Lower lobe of right lung (tissue), 2 donors: ENCODE measurements at places on chromosomes 13 and 19.

DNA sequence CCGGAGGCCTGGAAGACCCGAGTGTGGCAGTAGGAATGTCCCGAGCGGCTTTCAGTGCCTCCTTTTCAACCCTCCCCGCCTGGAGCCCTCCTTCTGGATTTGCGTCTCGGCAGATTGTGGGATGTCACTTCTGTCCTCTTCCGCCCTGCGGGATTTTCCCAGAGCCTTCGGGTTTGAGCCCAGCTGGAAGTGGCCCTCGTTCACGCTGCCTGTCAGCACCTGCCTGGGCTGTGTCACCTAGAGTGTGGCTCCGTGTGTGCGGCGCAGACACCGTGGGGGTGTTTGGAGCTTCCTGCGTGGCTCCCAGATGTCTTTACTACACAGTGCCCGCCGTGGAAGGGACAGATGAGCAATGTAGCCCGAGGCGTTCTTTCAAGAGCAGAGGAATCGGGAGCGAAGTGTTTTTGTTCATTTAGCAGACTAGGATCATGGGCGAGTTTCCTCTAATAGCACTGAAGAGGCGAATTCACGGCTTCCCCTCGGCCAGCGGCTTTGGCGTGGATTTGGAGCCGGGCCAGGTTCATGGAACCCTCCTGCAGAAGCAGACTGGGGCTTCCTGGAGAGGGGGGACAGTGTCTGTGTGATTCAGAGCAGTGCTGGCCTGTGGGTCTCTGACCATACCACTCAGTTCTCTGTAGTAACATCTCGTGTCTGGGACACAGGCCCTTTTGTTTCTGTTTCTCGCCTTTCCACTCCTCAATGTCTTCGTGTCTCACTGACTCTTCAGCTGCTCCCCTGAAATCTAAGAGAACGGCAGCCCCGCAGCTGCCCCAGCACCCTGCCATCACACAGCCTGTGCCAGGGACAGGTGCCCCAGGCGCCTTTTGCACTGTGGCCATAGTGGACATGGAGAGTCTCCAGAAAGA, 68.0 kb downstream of the KDM4B start:
- DNase-seq, result no peak

GRCh38 chr13:24141333-24141910, 19.1 kb upstream of the SPATA13 start:
- no peak for DNase-seq

DNA sequence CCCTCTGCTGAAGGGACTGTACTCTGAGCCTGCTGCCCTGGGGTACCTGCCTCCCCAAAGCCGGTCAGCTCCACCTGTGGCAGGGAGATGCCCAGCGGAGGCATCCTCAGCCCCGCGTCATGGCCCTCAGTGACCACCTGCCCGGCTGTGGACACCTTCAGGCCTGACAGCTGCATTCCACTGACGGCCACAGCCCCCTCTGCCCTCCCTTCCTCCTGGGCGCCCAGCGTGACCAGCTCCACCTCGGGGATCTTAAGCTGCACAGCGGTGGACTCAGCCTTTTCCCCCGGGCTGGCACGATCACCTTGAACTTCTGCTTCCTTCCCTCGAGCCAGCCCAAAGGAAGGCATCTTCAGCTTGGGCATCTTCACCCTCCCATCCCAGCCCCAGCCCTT, 4.8 kb upstream of the HIPK4 start:
- DNase-seq, result no peak

- DNase-seq, result no peak
These were observed 6.6 kb downstream of the ZNF146 start for GRCh38 chr19:36221474-36221873.

DNA sequence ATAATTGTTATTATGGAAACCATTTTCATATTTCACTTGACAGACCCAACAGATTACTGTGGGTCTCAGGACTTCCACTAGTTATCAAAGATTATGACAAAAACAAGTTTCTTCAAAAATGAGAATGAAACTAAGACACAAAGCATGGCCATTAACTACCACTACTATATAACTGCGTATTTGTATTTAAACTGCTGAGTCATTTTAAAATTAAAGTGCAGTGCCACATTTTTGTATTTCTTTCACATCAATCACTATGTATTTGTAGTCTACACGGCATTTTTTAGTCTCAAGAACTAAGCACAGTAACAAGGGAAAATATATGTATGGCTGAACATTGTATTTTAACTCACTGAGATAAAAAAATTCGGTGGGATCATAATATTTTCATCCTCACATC, 10.1 kb upstream of the KLF12 start:
- no peak for DNase-seq

DNA sequence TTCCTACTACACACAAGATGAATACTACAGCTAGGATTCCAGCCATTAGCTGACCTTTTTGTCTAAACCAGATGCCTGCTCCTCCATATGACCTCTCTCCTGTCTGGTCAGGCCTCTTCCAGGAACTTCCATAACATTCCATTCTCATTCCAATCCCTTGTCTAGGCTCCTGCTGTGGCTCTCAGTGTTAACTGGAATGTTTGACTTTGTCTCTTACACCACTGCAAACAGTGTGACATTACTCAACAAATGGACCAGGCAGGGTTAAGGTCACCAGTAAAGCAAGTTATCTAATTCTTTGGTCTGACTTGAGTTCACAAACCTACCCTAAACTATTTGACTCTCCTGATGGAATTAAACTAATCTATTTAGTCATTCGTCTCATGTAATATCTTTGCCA, 2.1 kb upstream of the GPC6 start:
- no peak for DNase-seq

DNA sequence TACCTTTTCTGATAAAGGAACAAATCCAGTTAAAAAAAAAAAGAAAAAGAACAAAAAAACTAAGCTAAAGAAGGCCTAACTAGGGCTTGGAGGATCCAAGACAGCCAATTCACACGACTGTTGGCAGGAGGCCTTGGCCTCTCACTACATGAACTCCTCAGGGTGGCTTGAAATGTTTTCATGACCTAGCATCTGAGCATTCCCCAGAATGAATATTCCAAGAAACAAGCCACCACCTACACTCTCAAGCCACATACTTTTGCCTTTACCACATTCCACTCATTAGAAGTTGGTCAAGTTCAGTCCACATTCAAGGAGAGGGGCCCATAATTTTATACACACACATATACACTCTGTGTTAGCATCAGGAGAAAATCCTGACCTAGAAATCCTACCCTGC, 97.6 kb upstream of the SIAH3 start:
- no peak for DNase-seq

DNA sequence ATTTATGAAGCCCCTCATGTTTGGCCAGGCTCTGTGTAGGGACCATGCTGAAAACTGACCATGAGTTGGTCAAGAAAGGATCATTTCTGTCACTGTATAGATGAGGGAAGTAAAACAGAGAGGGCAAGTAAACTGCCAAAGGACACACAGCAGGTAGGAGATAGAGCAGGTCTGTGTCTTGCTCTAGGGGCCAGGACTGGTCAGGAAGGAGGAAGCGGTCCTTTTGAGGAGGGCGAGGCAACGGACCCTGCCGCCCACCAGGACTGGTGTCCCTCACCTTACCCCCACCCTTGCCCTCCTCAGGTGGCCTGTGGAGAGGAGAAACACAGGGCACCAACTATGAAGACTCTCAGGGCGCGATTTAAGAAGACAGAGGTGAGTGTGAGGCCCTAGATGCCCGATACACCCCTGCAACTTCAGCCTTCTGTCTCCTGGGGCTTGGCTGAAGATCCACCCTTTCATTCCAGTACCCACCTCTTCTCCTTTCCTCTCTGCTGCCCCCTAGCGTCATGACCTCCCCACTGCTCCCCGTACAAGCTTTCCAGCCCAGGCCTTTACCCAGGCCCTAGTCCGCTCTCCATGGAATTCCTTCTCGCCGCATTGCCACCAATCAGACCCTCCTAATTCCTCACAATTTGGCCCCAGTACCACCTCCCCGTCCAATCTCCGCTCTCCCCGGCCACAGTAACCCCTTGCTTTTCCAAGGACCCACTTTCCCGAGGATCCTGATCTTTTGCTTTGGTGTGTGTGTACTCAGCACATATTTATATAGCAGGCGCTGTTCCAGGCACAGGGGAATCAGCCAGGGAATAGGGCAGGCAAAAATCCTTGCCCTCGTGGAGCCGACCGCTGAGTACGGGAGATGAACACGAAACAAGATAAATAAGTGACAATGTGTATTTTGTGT, 3.9 kb downstream of the ANKRD24 start:
- peak; percentile 73 for DNase-seq

DNA sequence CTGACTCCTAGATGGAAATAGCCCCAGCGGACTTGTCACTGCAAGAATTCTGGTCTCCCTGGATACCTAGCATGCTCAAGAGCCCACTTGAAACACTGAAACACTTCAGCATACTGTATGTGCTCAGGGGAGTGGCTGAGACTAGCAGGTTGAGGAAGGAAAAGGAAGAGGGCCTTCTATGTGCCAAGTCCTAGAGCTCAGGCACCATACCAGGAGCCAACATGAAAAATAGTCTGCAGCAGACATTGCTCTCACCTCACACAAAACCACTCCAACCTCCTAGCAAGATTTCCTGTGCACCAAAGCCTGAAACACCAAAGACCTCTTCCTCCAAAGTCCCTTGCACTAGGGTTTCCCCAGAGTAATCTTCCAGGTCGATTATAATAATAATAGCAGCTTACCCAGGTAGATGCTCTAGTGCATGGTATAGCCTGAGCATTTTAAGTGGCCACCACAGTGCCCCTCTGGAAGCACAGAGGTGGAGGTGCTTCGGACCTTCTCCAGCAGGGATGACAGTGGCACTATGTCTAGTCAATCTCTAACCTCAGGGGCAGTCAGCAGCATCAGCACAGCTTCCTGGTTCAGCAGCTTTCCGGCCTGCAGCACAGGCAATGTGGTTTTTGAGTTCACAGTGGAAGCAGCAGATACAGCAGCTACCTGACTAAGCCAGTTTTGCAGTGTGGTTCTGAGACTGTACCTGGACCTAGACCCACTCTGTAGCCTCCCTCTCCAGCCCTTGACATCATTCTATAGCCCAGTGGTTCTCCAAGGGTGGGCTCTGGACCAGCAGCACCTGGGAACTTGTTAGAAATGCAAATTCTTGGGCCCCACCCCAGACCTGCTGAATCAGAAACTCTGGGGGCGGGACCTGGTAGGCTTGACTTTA, 45.6 kb upstream of the UBE2L5 start:
- no peak for DNase-seq

DNA sequence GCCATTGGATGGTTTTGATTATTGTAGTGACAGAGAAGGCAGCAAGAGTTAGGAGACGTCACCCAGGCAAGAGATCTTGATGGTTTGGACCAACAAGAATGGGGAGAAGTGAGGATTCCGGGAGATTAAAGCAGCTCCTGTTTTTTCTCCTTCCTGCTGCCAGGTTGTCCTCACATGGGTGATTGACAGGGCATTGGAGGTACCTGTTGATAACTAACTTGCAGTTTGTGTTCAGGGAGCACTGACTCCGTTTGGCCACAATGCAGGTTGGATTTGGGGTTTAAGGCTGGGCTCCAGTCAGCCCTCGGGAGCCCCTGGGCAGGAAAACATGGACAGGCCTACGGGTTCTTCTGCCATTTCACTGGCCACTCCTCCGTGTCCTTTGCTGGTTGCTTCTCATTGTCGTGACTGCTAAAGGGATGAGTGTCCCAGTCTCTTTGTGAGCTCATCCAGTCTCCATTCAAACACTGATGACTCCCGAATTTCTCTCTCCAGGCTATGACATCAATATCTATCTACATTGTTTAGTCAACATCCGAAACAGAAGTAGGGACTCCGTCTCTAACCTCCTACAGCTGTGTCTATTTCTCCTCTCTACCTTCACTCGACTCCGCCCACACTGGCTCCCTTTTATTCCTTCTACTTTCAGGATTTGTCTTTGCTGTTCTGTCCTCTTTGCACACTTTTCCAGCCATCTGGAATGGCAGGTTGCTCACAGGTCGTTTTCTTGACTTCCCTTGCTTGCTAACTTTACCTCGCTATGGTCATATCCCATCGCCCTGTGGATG, 1.3 kb upstream of the PTOV1 start:
- DNase-seq, result no peak

GRCh38 chr13:99311137-99311536, 3.9 kb upstream of the GPR183 start:
- no peak for DNase-seq

DNA sequence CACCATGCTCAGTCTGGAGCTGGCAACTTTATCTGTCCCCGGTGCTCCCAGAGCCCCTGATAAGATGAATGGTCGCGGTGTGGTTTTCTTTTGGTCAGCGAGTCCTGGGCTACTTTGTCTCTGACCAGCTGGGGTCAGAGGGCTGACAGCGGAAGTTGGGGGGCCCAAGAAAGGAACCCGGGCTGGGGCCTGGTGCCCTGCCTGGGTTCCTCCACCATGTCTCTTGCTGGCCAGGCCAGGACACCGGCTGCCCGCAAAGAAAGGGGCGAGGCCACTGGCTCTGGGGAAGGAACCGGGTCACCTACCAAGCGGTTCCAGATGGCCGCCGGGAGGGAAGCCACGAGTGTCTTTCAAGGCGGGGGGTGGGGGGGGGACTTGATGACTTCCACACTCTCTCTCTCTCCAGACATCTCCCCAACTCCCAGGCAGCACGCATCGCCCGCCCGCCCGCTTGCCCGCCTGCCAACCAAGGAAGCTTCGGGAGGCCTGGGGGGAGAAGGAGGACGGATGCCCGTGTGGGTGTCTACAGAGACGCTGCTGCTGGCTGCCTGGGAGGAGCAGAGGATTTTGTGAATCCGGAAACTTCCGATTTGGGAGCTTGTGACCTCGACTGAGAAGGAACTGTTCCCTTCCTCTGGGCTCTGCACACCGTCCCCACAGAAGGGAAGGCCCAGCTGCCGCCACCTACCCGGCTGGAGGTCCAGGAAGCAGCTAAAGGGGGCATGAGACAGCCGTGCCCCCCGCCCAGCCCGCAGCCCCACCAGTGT, 1.1 kb downstream of the PIP5K1C start:
- DNase-seq, result peak; percentile 74

- peak; percentile 39 for DNase-seq
These were observed 23.7 kb upstream of the TFDP1 start for GRCh38 chr13:113560645-113561416.

- DNase-seq, result no peak
These were observed 63.1 kb downstream of the SPATA13 start for GRCh38 chr13:24223341-24224231.

GRCh38 chr19:29484876-29485275, 40.9 kb upstream of the VSTM2B start:
- peak; percentile 14 for DNase-seq

DNA sequence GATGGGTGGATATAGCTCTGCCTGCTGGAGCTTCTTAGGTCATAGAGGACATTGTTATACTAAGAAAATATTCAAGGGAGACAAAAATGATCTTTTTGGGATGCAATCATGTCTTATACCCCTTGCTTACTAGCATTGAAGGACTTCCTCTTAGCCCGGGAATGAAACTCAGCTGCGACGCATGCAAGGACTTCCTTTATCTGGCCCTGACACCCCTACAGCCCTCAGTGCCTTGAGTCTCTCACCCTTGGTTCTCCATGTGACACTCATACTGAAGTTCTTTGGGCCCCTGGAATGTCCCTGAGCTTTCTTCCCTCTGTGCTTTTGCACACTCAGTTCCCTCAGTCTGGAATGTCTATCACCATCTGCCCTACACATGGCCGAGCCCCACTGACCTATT, 72.5 kb upstream of the MTIF3 start:
- no peak for DNase-seq

- DNase-seq, result no peak
These were observed 197.0 kb downstream of the MZT1 start for GRCh38 chr13:72530471-72530870.

- DNase-seq, result no peak
These were observed 43.6 kb upstream of the UBAC2 start for GRCh38 chr13:99157046-99157445.

- DNase-seq, result no peak
These were observed 458.7 kb downstream of the MYO16 start for GRCh38 chr13:109087916-109088623.
